ENCODE measurements at places on chromosomes 16 and 17. TPM values are rescaled to one million over a fixed set of nuclear protein-coding genes. Genes with fewer than 3 reads are reported as not detected.

Gene CD300LB
- not detected for total RNA-seq

DNA sequence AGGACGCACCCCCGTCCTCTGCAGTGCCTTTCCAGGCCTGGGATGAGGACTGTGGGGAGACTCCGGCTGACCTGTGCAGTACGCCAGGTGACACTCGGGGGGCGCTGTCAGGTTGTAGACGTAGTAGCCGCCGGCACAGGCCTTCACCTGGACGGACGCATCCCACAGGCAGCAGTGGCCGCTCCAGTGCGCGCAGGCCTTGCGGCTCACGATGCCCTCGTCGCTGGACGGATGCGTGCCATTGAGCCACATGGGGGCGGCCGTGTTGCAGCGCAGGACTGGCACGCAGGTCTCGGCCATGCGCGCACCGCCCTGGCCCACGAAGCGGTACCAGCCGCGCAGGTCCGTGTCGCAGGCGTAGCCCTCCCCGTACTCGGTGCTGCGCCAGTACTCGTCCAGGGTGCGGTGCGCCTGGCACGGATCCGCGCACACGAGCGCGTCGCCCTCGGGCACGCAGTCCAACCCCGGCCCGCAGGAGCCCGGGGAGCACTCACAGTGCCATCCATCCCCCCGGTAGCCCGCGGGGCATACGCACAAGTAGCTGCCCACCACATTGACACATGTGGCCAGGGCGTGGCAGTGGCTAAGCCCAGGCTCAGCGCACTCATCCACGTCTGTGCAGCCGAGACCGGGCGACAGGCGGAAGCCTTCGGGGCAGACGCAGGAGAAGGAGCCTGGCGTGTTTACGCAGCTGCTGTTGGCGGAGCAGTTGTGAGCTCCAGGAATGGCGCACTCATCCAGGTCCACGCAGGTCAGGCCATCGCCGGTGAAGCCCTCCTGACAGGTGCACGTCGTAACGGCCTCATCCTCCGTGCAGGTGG is 3.9 kb downstream of the UMOD start:
- DNase-seq: peak; percentile 85

DNA sequence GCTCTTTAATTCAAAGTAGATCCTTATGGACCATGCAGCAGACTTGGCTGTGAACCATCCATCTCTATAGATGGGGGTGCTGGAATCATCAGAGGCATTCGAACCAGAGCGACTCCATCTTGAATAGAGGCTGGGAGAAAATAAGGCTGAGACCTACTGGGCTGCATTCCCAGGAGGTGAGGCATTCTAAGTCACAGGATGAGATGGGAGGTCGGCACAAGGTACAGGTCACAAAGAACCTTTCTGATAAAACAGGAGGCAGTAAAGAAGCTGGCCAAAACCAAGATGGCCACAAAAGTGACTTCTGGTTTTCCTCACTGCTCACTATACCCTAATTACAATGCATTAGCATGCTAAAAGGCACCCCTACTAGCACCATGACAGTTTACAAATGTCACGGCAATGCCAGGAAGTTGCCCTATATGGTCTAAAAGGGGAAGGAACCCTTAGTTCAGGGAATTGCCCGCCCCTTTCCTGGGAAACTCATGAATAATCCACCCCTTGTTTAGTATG is 89.2 kb upstream of the BRD7 start:
- DNase-seq: no peak

DNA sequence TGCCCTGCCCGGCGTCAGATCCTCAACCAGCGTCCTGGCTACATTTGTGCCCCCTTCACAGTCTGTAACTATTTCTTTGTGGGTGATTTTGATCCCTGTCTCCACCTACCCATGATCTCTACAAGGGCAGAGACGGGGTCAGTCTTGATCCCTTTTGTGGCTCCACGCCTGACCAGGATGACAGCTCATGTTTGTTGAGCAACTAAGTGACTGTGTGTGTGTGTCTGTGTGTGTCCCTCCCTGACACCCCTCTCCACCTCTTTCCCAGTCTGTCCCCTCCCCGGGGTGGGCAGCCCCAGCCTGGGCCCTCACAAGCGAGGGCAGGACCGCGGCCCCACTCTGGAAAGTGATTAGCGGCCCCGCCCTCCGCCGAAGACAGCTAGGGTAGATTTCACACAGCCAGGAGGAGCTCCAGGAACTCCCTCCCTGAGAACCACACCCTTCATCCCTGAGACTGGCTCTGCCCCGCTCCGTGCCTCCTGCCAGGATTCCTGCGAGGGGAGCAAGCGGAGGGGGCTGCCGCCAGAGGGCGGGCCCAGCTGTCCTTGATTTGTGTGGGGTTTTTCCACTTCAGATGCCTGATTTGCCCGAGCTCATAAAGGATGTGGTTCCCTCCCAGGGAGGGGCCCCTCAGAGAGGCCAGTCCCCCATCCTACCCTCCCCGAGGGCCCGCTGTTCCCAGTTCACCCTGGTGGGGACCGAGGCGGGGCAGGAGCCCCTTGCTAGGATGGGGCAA is 5.3 kb upstream of the HS3ST6 start:
- no peak for DNase-seq

DNA sequence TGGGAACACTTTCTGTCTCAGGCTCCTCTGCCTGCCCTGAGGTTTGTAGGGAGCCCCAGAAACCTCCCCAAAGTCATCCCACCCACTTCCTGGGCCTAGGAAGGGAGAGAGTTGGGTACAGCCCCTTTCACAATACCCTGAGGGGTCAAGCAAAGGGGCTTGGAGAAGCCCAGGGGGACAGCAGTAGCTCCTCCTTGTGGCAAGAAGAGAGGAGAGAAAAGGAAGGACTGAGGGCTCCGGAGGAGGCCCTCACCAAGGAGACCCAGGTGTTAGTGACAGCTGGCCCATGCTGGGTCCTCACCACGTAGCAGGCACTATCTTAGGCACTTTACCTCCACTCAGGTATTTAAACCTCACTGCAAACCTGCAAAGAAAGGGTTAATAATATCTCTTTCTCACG is 112.8 kb downstream of the IRX5 start:
- no peak for DNase-seq
